ENCODE measurements at places on chromosomes 12 and 14.

DNA sequence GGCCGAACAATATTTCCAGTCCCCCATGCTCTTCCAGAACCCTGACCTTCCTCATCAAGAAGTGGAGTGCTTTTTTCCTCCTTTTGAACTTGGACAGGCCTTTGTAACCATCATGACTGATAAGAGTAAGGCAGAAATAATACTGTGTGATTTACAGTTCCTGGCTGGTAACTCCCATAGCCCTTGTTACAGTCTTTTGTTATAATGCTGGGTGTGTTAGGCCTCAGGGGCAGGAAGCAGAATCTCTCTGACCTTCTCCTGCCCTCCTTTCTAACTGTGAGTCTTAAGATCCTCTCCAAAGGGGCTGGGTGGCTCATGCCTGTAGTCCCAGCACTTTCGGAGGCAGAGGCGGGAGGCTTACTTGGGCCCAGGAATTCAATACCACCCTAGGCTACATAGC, 59.5 kb downstream of the BCAT1 start:
- DNase-seq: no peak

- no peak for DNase-seq
These were observed 20.2 kb downstream of the FGD4 start for GRCh38 chr12:32419520-32419960.

- no peak for DNase-seq
These were observed 70.8 kb upstream of the TMCC3 start for GRCh38 chr12:94721173-94721572.

DNA sequence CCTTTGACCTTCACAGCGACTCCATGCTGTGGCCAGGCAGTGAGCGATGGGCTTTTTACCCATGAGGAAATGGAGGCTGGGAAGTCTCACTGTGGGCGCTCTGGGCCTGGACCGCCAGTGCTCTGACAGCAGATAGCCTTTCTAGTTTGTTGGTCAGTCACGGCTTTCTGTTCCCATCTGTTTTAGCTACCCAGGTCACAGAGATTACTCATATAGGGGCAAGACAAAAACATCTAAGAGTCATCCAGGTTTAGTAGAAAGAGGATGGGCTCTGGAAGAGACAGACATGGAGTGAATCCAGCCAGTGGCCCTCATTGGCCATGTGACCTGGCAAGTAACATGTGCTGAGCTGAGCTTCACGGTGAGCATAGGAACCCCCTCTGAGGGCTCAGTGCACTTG, 68.6 kb downstream of the MARK3 start:
- no peak for DNase-seq

GRCh38 chr14:103354141-103354540, 20.1 kb downstream of the EIF5 start:
- DNase-seq: no peak

- DNase-seq: no peak
These were observed 236.8 kb upstream of the AVPR1A start for GRCh38 chr12:63387771-63388170.

- DNase-seq: no peak
These were observed 12.2 kb downstream of the TPH2 start for GRCh38 chr12:71950819-71951218.

GRCh38 chr14:45716572-45716971, 463.6 kb upstream of the MIS18BP1 start:
- DNase-seq: no peak

DNA sequence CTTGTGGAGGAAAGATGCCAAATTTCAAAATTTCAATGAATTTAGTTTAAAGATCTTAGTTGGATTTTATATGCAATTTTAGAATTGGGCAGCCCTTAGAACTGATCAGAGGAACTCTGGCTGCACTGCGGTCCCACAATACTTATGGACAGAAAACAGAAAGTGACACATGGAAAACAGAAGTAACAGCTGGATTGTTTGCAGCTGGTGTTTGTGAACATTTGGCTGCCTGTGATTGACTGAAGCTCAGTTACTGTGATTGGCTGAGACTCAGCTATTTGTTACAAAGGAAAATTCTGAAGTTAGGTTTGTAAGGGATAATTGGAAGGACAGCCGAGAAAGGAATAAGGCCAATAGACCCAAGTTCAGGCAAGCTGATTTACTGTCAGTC, 10.0 kb upstream of the KRT86 start:
- DNase-seq: no peak

DNA sequence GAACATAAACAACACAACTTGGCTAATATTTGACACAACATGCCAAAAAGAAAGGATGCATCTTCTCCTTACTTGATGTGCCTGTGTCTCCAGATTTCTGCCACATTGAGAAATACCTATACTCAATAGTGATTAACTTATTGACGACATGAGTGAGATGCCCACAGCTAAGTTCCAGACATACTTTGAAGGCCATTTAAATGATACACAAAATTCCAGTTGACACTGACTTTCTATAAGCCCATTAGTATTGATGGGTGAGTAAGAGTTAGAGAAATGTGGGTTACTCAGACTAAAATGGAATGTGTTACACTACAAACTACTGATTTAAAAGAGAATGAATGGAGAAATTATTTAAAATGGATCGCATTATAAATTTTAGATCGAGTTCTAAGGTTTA, 838.2 kb upstream of the MGAT4C start:
- no peak for DNase-seq

DNA sequence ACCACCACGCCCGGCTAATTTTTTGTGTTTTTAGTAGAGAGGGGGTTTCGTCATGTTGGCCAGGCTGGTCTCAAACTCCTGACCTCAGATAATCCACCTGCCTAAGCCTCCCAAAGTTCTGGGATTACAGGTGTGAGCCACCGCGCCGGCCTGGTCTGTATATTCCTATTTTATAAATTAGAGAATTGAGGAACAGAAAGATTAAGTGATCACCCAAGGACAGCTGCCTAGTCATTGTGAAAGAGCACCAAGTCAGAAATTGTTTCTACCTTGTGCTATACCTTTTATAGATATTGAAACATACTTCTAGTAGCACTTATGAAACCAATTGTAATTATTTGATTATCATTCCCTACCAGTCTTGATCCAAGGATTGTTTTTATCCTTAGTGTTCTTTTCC, 1.9 kb downstream of the KNTC1 start:
- DNase-seq: no peak

DNA sequence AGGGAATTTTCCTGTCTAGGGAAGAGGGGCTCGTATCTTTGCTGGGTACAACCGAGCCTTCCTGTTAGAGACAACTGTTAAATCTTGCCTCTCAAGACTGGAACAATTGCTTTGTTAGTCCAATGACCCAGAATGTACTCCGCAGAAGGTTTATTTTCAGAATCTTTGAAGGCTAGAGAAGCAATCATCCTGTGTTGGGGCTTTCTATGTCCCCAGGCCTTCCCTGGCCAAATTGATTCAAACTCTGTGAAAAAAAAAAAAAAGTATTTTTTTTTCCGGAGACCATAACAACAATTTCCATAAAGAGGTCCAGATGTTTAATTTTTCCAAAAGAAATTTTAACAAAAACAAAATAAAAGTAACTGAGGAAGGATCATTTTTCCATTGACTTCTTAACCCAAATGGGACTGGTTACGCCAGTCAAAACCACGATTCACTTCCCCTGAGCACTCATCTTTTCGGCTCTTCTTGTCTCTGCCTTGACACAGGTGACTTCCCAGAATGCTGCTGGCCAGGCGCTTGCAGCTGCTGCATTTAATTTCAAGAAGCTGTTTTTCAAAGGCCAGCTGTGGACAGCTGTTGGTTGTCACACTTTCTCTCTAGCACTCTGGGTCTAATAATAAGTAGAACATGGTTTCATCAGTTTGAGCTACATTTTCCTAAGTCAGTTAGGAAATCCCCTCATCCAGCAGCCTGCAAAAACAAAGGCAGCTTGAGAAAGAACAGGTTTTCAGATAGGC, 81.6 kb upstream of the MANSC4 start:
- DNase-seq: no peak

GRCh38 chr12:92550254-92550653, 152.5 kb upstream of the PLEKHG7 start:
- DNase-seq: no peak

DNA sequence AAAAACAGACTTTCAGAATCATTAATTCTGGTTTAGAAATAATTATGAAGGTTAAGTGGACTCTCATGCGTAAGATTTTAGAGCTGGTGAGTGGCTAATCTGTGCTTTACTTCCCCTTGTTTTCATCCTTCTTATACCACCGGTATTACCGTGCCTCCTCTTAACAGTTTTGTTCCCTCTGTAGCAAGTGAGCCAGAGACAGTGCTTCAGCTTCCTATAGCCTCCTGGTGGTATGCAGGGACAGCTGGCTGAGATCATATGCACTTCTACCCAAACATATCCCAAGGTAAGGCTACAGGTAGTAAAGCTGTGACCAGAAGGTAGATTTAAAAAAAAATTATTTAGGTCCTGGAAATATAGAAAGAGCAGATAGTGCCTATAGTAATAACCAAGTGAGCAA, 55.2 kb downstream of the PDE3A start:
- DNase-seq: no peak

DNA sequence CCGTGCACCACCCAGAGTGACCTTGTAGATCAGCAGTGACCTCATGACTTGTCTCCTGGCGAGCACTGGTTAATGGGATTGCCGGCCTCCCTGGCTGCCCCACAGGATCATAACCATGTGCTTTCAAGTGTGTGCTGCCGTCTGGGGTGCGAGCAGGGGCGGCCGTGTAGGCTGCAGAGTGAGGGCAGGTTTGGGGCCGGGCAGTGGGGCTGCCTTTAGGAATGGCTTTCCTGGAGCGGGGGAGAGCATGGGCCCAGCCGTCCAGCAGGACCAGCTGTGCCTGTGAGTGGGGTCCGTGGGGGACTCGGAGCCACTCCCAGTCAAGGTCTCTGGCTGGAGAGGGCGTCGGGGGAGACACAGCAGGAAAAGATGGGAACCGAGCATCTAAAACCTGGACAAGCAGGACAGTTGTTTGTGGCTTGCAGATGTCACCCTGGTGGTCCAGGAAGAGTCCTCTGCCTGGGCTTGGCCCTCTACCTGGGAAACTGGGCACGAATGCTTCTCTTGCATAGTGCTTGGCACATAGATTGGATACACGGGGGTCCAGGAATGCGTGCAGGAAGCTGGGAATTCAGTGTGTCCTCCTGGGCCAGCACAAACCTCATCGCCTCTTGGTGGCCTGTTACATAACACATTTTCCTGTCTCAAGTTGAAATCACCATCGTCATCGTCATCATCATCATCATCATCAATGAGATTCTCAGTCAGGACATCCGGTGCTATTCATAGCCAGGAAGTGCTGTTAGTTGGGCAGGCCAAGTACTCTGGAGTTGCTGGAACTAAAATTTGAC, 96.0 kb downstream of the ADGRD1 start:
- no peak for DNase-seq

GRCh38 chr14:41146391-41146790, 460.3 kb upstream of the LRFN5 start:
- DNase-seq: no peak

DNA sequence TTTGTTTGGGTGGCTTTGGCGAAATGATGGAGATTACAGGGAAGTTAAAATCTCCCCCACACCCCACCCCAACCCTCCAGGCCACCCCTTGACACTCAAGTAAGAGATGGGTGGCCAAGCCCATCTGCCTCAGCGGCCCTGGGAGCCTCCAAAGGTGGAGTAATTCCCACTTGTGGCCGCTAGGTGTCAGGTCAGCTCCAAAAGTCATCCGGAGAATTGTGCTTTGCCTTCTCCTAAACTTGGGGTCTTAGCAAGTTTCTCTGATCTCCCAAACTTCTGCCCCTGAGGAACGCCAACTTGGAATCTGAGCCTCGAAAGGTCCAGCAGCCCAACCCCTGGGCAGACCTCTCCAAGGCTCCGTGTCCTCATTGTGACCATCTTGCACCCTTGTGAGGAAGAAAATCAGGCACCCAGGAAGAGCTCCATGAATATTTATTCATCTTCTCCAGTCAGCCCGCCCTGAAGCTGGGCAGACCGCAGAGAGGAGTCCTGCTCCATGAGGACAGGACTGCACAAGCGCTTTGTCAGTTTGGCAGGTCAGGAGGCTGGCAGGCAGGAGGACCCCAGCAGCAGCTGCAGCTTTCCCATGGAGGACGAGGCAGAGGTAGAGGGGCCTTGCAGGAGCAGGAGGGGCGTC, 46.7 kb downstream of the LRRC74A start:
- peak; percentile 33 for DNase-seq

Data from stimulated activated CD4-positive, alpha-beta T cell treated with anti-CD3 and anti-CD28 coated beads, TNF-alpha, amount 100 ng/mL, for 4 hours (primary cell).